ENCODE measurements at places on chromosomes 7 and 10. TPM values are rescaled to one million over a fixed set of nuclear protein-coding genes. Genes with fewer than 3 reads are reported as not detected.

GRCh38 chr10:120931423-120931822 lies 80.3 kb downstream of the WDR11 start:
- no peaks in the 10 kb centered on the region for H3K36me3 ChIP-seq
- H3K27ac ChIP-seq = no peak overlapping the region
- H3K27me3 ChIP-seq = peaks cover 12% of the 10 kb centered on the region
- H3K4me1 ChIP-seq = no peaks in the 10 kb centered on the region

DNA sequence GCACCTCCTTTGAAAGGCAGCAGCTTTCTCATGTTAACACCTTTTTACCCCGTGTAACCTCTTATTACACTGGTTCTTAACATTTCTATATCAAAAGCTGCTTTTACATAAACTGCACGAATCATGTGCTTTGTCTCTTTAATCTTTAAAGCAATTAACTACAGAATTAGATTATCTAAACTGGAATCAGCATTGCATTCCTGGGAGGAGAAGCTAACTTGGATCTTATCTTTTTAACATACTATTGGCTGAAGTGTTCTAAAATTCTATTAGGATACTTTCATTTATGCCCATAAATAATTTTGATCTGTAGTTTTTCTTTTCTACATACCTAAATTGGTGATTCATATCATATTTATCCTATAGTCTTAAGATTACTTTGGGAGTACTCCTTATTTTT lies 428.4 kb upstream of the IGFBP3 start:
- H3K4me1 ChIP-seq = peaks cover 22% of the 10 kb centered on the region
- DNase-seq = no peak
- no peak overlapping the region for H3K27ac ChIP-seq
- H3K36me3 ChIP-seq = no peaks in the 10 kb centered on the region
- no peak overlapping the region for H3K4me3 ChIP-seq

- peaks cover 16% of the 10 kb centered on the region for H3K36me3 ChIP-seq
- DNase-seq = no peak
- no peaks in the 10 kb centered on the region for H3K27me3 ChIP-seq
- peaks cover 41% of the 10 kb centered on the region for H3K4me1 ChIP-seq
Measured at GRCh38 chr7:29145553-29146056, 732 bp downstream of the CPVL start.

DNA sequence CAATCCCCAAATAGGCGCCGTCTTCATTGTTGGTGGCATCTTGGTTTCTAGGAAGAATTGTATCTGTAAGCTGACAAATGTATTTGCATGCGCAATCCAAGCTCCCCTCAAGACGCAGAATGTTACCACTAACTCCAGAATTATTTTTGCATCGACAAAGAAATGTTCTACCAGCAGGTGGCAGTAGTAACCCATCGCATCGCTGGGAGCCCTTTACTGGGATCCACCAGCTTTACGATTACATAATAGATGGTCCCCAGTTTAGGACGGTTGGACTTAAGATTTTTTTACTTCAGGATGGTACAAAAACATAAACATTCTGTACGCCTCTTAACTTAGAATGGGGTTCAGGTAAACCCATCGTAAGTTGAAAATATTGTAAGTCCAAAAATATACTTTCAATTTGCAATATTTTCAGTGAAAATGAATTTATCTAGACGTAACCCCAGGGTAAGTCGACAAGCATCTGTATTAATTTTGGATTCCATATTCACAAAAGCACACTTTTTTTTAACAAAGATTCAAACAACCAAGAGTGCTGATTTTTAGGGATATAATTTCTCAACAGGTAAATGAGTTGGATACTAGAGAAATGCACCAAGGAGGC lies 114.0 kb upstream of the COBL start:
- no peak overlapping the region for H3K4me3 ChIP-seq
- peaks cover 52% of the 10 kb centered on the region for H3K27me3 ChIP-seq
- H3K27ac ChIP-seq = no peak overlapping the region
- DNase-seq = peak; percentile 82
- H3K36me3 ChIP-seq = no peaks in the 10 kb centered on the region

- no peaks in the 10 kb centered on the region for H3K36me3 ChIP-seq
- no peak overlapping the region for H3K27ac ChIP-seq
- H3K27me3 ChIP-seq = peaks cover 16% of the 10 kb centered on the region
- no peak for DNase-seq
- H3K4me1 ChIP-seq = no peaks in the 10 kb centered on the region
Measured at GRCh38 chr10:125193306-125193877, 33.0 kb upstream of the CTBP2 start.

GRCh38 chr7:37056234-37056912 lies 332.1 kb upstream of the AOAH start:
- DNase-seq = no peak
- no peak overlapping the region for H3K27ac ChIP-seq
- no peaks in the 10 kb centered on the region for H3K4me1 ChIP-seq
- no peak overlapping the region for H3K4me3 ChIP-seq
- no peaks in the 10 kb centered on the region for H3K36me3 ChIP-seq

- H3K4me1 ChIP-seq = no peaks in the 10 kb centered on the region
- DNase-seq = no peak
- no peak overlapping the region for H3K27ac ChIP-seq
- no peak overlapping the region for H3K4me3 ChIP-seq
- H3K36me3 ChIP-seq = no peaks in the 10 kb centered on the region
Measured at GRCh38 chr7:81256991-81257390, 338.1 kb upstream of the SEMA3C start.

DNA sequence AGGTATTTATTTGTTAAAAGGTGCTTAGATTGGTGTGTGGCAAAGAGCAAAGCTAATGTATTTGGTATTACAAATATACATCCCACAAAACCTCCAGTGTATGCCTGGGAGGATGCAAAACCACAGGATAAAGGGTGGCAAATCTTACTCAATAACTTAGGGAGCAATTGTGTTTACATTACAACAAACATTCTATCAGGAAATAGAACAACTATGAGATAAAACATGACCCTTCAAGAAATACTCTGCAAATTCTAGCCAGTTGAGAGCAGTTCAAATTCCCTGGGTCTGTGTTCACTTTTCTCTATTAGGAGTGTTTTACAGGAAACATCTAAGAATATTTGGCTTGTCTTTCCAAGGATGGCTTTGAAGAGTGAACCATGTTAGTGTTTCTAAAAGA lies 64.9 kb downstream of the CUL1 start:
- no peaks in the 10 kb centered on the region for H3K27me3 ChIP-seq
- no peak overlapping the region for H3K4me3 ChIP-seq
- H3K4me1 ChIP-seq = no peaks in the 10 kb centered on the region
- no peak for DNase-seq
- peaks cover 7% of the 10 kb centered on the region for H3K36me3 ChIP-seq
- no peak overlapping the region for H3K27ac ChIP-seq

DNA sequence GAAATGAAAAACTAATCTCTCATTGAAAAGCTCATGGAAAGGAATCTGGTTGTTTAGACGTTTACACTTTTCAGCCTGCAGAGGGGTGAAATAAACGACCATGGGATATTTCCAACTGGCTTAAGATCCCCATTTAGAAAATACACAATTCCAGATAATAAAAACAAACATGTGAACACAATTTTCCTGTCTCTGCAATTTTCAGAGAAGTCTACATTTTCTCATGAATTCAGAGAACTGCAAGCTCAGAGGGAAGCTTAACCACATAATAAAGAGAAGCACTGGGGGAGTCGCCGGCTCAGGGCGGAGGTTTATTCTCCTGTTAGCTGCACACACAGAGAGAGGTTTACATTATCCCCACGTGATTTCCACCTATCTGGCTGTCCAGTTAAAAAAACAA lies 215.2 kb downstream of the FANK1 start:
- peaks cover 8% of the 10 kb centered on the region for H3K4me1 ChIP-seq
- no peak for DNase-seq
- no peak overlapping the region for H3K4me3 ChIP-seq
- H3K36me3 ChIP-seq = peaks cover 7% of the 10 kb centered on the region
- H3K27ac ChIP-seq = no peak overlapping the region

DNA sequence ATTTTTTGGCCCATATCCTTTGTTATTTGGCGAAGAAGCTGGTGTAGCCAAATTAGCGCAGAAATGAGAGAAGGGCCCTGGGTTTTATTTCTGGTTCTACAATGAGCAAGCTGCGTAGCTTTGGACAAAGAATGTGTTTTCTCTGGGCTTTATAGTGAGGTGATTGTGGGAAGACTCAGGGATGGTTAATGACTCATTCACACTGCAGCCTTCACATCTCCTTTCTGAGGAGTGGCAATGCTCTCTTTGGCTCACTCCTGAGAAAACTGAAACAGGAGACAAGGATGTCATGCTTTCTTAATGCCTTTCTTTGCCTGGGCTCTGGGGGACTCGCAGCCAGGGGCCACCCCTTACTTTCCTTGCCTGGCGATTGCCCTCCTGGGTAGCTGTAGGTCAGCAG lies 271.0 kb upstream of the PODXL start:
- peaks cover 58% of the 10 kb centered on the region for H3K27me3 ChIP-seq
- no peak overlapping the region for H3K4me3 ChIP-seq
- H3K36me3 ChIP-seq = no peaks in the 10 kb centered on the region
- no peak for DNase-seq
- H3K27ac ChIP-seq = no peak overlapping the region
- H3K4me1 ChIP-seq = no peaks in the 10 kb centered on the region

DNA sequence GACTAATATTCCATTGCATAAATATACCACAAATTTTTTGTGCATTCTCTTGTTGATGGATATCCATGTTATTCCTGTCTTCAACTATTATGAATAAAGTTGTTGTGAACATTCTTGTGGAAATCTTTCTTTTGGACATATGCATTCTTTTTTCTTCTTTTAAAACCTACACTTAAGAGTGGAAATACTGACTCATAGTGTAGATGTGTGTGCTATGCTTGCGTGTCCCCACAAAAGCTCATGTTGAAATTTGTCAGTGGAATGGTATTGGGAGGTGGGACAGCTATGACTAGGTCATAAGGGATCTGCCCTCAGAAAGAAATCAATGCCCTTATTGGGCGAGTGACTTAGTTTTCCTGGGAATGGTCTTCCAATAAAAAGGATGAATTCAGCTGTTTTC lies 203.6 kb upstream of the PRSS58 start:
- H3K27me3 ChIP-seq = peaks cover 42% of the 10 kb centered on the region
- no peak overlapping the region for H3K27ac ChIP-seq
- no peaks in the 10 kb centered on the region for H3K36me3 ChIP-seq
- H3K4me1 ChIP-seq = peaks cover 11% of the 10 kb centered on the region
- DNase-seq = no peak

- no peaks in the 10 kb centered on the region for H3K36me3 ChIP-seq
- no peaks in the 10 kb centered on the region for H3K4me1 ChIP-seq
- peak; percentile 58 for DNase-seq
- no peak overlapping the region for H3K27ac ChIP-seq
Measured at GRCh38 chr10:15433850-15434537, 62.9 kb upstream of the FAM171A1 start.

GRCh38 chr7:82527851-82528250 lies 84.3 kb upstream of the CACNA2D1 start:
- H3K27ac ChIP-seq = no peak overlapping the region

DNA sequence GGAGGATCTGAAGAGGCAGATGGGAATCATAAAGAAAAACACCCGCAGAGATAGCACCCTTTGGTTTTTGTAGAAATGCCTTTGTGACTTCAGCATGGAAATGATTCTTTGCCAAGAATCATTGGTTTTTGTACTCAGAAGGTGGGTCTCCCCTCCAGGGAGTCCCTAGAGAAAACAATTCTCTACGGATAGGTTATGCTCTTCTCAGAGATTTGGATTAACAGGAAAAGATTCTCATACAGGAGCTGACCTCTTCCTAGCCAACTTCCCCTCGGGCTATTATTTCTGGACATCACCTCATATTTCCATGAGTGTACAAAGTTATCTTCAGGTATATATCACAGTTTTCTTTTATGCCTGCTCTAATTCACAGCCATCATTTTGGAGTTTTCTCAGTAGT lies 274.2 kb upstream of the HABP2 start:
- no peak overlapping the region for H3K27ac ChIP-seq
- no peak overlapping the region for H3K4me3 ChIP-seq
- no peaks in the 10 kb centered on the region for H3K36me3 ChIP-seq
- H3K4me1 ChIP-seq = no peaks in the 10 kb centered on the region
- no peak for DNase-seq

HPS6 gene
- 14.7 TPM for total RNA-seq

IL6 gene
- 20.7 TPM for total RNA-seq

FOXI2 gene
- total RNA-seq = not detected

SPDYE9 gene
- not detected for total RNA-seq

PRKCQ gene
- 0.73 TPM for total RNA-seq

OR13A1 gene
- total RNA-seq = not detected

STEAP1B gene
- 2.6 TPM for total RNA-seq

SH3PXD2A gene
- 7.5 TPM for total RNA-seq

MYO1G gene
- 0.39 TPM for total RNA-seq

SAP25 gene
- 3.1 TPM for total RNA-seq

CACNA2D1 gene
- total RNA-seq = 10.4 TPM
